ENCODE measurements at places on chromosomes 5 and 9.
A peak's percentile ranks its signal among the peaks of the same experiment; 100 is the strongest.

DNA sequence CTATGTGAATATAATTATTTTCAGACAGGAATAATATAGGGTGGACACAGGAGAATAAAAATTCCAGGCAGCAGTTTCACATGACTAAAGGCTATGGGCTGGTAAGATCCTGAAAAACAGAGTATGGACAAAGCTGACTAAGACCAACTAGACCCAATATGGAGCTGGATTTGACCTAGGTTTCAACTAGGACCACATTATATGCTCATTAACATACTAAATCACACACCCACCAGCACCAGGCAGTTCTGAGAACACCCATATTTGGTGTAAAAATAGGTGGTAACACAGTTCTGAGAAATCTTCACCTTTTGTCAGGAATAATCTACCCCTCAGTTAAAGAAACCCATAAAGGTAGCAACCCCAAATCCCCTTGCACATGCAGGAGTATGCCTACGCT is 64.7 kb downstream of the MAPKAP1 start:
- DNase-seq, result no peak

GRCh38 chr5:98750693-98751092 is 22.8 kb upstream of the RGMB start:
- no peak for DNase-seq

DNA sequence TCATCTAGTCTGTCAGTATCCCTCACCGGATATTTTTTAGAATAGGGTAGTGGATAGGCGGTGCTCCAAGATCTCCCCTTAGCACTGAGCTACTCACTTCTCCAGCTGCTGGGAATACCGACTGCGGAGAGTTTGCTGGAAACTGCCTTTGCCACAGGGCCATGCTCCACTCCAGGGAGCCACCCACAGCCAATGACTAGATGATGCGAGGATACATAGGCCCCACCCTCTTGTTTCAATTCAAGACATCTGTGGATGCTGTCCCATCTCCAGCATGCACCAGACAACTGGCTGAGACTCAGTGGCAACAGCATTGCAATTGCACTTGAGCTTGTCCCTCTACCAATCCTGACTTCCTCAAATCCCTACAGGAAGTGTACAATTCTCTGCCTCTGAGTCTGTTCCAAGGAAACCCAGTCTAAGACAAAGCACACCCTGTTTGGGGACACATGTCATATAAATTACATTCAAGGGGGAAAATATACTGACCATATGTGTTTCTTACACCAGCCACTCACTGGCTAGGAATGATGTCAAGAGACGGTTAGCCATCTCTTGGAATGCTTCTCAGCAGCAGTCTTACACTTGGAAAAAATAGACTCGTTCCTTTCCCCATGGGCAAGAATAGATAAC is 312.6 kb upstream of the KIF2A start:
- DNase-seq, result no peak

- DNase-seq, result no peak
Measured at GRCh38 chr9:126436545-126437267, 110.1 kb downstream of the MVB12B start.

DNA sequence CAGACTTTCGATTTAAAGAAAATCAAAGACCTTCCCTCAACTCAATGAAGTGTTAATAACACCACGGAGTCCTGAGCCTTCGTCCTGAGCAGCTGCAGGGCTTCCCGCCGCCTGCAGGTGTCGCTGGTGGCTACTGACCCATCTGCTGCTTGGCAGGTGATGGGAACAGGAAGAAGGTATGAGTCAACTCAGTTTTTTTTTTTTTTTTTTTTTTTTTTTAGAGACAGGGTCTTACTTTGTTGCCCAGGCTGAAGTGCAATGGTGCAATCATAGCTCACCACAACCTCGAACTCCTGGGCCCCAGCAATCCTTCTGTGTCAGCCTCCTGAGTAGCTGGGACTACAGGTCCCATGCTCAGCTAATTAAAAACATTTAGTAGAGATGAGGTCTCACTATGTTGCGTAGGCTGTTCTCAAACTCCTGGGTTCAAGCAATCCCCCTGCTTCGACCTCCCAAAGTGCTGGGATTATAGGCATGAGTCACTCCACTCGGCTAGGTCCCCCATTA is 185.7 kb upstream of the IL12B start:
- DNase-seq, result peak; percentile 74

DNA sequence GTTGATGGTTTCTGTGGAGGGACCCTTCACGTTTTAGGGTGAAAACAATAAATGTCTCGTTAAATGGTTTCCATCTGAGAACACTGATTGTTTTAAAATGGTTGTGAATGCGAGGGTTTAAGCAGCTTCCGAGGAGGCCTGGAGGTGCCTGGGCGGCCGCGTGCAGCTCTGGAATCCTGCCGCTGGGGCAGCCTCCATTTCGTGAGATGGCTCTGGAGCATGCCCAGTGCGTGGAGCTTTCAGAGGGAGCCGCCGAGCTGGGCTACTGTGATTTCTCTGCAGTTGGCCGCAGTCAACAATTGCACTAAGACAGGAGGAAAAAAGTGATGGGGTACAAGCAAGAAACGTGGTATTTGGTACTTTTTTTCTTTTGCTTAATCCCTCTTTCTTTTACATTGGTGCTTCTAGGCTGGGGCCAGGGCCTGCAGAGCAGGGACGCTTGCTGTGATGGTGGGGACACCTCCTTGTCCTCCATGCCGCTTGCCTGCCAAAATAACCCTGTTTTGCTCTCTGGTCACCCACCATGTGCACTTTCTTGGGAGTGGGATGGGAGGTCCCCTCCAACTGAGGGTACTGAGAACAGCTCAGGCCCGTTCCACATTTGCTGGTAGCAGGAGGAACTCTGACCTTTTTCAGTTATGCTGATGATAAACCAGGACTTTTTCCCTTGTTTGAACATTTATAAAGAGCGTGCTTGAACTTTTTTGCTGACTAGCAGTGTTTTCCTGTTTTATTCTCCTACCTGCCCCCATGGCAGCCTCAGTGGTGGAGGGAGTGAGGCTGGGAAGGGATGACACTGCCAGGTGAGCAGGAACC is 47.1 kb downstream of the EHMT1 start:
- DNase-seq, result no peak

DNA sequence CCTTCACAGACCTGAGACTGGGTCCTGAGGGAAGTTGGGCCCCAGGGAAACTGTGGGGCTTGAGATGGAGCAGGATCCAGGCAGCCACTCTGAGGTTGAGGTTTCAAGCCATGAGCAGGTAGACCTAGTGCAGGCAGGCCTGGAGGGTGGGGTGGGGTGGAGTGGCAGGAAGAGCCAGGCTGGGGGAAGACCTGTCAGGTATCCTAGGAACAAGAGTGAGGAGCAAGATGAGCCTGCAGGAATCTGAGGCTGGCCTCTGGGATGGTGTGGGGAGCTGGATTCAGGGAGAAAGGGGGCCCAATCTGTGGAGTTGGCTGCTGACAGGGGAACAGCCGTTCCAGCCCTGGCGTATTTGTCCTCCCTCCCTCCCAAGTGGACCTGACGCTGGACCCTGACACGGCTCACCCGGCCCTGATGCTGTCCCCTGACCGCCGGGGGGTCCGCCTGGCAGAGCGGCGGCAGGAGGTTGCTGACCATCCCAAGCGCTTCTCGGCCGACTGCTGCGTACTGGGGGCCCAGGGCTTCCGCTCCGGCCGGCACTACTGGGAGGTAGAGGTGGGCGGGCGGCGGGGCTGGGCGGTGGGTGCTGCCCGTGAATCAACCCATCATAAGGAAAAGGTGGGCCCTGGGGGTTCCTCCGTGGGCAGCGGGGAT is 9.8 kb downstream of the RACK1 start:
- no peak for DNase-seq

GRCh38 chr5:28780083-28780692 is 1741.8 kb upstream of the CDH9 start:
- no peak for DNase-seq

GRCh38 chr9:129497813-129498450 is 123.0 kb downstream of the C9orf50 start:
- DNase-seq, result no peak

- DNase-seq, result no peak
Measured at GRCh38 chr9:116753389-116753788, 66.3 kb downstream of the TRIM32 start.

GRCh38 chr9:103281126-103281525 is 286.0 kb downstream of the CYLC2 start:
- no peak for DNase-seq

DNA sequence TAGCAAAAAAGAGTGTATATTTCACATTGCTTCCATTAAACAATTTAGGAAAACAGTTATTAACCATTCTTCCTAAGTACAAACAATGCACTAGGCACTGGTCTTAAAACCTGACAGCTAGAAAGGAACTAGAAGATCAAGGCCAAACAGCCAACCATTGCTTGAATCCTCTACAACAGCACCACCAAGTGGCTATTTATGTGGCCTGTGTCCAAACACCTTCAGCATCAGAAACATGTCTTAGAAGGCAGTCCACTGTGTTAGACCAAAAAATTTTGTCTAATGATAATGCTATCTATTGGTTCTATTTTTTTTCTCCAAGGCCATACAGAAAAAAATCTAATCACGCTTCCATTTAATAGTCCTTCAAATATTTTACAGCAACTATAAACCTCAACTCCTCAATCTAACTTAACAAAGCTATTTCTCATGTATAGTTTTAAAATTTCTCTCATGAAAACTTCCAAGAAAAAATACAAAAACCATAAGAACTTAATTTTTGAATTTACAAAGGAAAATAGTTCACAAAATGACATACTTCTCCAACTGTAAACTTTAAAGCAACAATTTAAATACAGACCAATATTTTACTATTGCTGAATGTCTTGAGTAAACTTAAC is 36.1 kb downstream of the CAAP1 start:
- no peak for DNase-seq

- no peak for DNase-seq
Measured at GRCh38 chr5:56123531-56124243, 109.4 kb downstream of the ANKRD55 start.

DNA sequence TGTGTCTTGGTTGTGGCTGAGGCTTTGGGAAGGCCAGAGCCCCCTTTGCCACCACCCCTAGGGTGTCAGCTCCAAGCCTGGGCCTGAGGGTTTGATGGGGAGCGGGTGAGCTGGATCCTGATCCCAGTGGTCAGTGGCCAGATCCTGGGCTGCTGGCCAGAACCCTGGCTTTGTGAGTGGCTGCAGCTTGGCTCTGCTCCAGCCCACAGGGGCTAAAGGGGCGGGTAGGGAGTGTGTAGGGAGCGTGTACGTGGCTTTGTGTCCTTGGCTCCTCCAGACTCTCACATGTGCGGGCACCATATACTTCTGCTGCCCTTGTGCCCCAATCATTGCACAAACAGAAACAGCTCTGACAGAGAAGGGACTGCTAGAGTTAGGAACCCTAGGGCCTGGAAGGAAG is 1.2 kb upstream of the IL11RA start:
- no peak for DNase-seq

DNA sequence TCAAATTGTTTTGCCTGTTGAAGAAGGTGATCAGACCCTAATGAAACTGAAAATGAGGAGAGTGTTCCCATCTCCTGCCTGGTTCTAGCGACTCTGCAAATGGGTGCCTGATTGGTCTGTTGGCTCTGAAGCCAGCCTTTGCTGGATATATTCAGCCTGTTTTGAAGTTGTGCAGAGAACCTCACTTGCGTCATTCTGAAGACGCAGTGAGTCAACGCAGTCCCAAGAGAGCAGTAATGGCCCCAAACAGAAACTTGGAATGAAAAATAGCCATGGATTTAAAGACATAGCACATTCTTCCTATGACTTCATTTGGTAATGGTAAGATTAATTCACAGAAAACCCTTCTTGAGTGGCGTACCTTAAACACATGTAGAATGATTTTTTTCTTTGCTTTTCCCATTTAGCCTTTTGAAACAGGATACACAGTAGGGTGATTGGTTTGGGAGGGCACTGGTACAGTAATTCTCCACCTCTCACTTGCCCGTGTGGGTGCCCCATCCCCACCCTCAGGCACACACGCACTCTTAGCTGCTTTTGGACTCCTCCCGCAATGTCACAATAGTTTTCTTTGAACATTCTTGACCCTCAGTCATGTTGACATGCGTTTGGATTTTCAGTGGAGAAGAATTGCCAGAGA is 54.1 kb upstream of the ABL1 start:
- no peak for DNase-seq

GRCh38 chr9:130297371-130297770 is 31.8 kb downstream of the HMCN2 start:
- DNase-seq, result no peak

DNA sequence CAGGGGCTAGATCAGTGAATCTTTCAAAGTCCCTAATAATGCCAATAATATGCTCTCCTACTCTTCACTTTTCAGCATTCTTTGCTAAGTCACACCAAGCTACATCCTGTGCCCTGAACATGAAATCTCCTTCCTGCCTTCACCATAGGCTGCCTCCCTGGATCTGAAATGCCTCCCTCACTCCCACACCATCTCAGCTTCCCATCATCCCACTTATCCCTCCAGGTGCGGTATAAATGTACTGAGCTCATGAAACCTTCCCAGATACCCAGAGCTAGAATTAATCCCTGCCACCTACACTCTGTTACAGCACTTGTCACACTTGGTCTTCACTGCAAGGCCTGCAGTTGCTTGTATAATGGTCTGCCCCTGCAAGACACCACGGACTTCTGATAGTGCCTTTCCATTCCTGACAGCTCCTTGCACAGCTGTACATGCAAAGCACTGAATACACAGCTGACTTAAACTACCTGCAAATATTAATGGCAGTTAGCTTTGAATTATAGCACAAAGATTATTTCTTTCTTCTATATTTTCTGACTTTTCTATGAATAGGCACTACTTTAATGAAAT is 250.4 kb downstream of the EBF1 start:
- DNase-seq, result no peak

- no peak for DNase-seq
Measured at GRCh38 chr9:111151537-111151936, 113.3 kb upstream of the LPAR1 start.

DNA sequence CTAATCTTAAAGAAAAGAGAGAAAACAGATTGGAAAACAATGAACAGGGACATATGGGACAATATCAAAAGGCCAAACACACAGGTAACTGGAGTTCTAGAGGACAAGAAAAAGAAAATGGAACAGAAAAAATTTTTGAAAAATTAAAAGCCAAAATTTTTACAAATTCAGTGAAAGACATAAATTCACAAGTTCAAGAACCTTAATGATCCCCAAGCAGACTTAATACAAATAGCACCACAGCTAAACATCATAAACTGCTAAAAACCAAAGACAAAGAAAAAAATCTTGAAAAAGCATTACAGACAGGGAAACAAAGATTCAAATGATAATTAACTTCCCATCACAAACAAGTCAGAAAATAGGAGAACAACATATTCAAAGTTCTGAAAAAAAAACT is 338.5 kb upstream of the SLC30A5 start:
- no peak for DNase-seq

- no peak for DNase-seq
Measured at GRCh38 chr5:36581070-36581469, 25.3 kb upstream of the SLC1A3 start.

DNA sequence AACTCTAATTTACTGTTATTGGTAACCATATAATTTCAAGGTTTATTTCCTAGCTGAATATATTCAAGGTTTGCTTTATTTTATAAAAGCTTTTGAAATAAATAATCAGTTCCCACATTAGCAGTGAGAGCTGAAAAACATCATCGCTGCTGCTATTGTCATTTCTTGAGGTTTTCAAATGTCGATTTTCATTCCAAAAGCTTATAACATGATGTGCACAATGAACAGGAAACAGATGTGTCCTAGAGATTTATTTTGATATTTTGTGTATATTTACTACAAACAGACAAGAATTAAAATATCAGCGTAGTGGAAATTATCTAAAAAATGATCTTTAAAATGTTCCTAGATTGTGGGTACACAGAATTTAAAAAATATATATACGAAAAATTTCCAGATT is 10.5 kb upstream of the ITGA1 start:
- no peak for DNase-seq

GRCh38 chr9:69391946-69392345 is 66.9 kb downstream of the ENTREP1 start:
- DNase-seq, result no peak

Data from stimulated activated CD4-positive, alpha-beta T cell treated with anti-CD3 and anti-CD28 coated beads, TNF-alpha, amount 100 ng/mL, for 1 hour (primary cell).